ENCODE measurements at places on chromosomes 2 and 18.

- no peak for DNase-seq
Observed at GRCh38 chr2:150618245-150618895, 130.9 kb upstream of the RND3 start.

GRCh38 chr18:56112984-56113383 lies 525.0 kb upstream of the TCF4 start:
- DNase-seq, result no peak

DNA sequence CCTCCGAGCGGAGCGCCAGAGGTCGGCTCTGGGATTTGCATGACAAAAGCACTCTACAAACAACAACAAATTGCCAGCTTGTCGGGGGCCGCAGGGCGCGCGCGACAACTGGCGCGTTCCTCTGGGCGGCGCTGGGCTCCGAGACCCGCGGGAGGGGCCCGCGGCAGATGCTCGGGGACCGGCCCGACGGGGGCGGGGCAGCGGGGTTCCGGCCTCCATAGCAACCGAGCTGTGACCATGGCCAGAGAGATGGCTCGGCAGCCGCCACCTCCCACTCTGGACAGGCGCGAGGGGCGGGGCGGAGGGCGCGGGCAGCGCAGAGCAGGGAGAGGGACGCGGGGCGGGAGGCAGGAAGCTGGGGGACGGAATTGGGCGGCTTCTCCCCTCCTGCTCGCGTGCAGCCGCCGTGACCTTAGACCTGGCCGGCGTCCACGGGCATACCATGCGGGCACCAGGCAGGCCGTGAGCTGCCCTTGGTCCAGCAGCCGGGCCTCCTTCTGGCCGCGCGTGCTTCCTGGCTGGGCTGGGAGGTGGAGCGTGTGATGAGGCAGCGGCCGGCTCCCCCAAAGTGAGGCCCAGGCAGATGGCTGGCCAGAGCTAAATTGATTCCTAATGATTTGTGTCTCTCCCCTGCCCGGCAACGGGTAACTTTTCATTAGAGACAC lies 171.5 kb downstream of the CELF4 start:
- peak; percentile 23 for DNase-seq

DNA sequence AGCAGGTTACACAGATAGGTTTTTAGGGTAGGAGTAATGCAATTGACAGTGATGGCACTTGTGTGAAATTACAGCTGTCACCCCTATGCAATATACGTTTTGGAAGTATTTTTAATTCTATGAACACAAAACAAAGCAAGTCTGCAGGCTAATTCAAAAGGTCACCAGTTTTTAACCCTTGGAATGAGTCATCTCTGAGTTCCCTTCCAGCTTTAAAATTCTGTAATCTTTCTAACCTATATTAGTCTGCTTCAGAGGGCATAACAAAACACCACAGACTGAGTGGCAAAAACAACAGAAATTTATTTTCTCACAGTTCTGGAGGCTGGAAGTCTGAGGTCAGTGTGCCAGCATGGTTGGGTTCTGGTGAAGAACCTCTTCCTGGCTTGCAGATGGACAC lies 596.9 kb upstream of the HNMT start:
- DNase-seq, result no peak

DNA sequence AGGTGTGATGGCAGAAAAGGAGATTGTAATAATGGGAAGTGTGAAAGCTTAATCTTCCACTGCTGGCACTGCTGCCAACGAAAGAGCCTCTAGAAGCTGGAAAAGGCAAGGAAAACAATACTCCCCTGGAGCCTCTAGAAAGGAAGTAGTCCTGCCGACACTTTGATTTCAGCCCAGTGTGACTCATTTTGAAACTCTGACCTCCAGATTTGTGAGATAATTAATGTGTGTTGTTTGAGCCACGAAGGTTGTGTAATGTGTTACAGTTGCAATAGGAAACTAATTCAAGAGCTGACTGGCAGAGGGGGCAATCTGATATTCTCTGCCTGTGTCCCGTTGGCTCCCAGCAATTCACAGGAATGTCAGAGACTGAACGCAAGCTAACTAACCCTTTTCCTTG lies 219.2 kb upstream of the UBE2E3 start:
- DNase-seq, result peak; percentile 72

- DNase-seq, result peak; percentile 71
Observed at GRCh38 chr2:145484448-145485097, 964.7 kb upstream of the ZEB2 start.

GRCh38 chr2:141652308-141652707 lies 478.5 kb downstream of the LRP1B start:
- no peak for DNase-seq

GRCh38 chr2:191653667-191654391 lies 24.1 kb upstream of the NABP1 start:
- no peak for DNase-seq

DNA sequence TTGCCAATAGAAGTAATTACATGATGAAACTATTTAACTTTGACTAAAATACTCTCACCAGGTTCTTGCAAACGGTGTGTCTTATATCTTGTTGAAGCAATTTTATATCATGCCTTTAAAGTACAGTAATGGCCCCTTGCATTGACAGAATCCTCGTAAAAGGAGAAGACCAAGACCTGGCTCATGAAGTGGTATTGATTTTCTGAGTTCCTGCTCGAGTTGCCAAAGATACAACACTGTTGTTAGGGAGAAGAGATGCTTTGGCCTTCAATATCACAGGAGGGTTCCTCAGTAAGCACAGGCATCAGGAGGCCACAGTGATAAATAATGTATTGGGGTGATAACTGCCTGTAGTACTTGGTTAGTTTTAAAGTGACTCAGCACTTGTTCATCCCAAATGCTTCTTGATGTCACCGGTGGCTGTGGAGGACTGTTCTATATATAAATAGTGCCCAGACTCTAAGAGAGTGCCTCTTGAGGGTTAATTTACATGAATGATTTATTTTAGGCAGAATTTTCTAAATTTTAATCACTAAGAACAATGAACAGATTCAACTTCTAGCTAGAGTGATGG lies 571.7 kb upstream of the FANCL start:
- no peak for DNase-seq

- DNase-seq, result no peak
Observed at GRCh38 chr2:39304200-39304599, 60.4 kb upstream of the CDKL4 start.

DNA sequence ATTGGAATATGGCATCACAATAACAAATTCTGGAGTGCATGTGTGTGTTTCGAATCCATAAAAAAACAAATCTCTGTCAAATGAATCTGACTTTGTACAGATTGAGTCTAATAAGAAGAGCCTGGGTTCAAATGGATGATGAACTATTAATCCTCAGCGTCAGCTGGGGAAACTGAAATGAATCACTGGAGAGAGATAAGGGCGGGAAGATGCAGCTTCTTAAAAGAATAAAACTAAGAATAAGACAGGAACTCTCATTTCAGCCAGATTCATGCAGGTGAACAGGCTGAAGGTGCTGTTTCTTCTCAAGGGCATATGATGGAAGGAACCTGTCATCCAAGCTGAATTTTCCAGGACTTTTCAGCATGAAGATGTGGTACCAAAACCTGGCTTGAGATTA lies 202.6 kb upstream of the TRIB2 start:
- DNase-seq, result no peak

DNA sequence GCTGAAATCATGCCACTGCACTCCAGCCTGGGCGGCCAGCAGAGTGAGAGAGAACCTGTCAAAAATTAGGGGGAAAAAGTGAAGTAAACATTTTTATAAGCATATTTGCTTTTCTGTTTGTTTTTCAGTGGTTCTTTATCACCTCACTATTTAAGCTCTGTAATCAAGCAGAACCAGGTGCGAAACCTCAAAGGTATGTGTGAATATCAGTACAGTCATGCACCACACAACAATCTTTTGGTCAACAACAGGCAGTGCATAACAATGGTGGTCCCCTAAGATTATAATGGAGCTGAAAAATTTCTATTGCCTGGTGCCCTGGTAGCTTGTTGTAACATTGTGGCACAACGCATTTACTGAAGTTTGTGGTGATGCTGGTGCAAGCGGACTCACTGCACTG lies 167.4 kb upstream of the STON1 start:
- no peak for DNase-seq

DNA sequence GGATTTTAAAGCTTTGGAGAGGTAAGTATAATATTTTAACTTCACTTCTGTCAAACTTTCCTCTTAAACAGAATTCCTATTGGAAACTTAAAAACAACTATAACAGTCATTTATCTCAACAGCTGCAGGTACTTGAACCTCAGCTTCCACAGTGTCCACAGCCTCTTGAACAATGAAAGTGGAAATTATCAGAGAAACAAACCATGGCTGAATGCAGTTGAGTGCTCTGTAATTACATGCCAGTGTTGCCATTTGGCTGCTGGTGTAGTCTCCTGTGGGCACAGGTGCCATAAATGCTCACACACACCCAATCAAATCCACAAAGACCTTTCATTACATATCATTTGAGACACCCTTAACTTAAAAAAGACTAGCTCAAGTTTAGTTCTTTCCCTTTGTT lies 125.1 kb downstream of the CPS1 start:
- no peak for DNase-seq

DNA sequence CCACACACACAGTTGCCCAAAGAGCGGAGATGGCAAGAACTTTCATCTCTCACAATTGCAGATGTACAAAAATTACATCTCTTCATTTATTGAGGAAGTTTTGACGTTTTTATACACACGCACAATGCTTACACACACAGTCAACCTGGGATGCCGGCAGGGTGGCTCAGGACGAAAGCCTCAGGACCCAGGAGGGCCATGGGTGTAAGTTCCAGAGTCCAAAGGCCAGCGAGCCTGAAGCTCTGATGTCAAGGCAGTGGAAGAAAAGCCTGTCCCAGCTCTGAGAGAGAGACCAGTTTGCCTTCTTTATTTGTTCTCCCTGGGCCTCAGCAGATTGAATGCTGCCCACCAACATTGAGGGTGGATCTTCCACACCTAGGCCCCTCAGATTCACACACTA lies 10.1 kb downstream of the AMER3 start:
- DNase-seq, result no peak

DNA sequence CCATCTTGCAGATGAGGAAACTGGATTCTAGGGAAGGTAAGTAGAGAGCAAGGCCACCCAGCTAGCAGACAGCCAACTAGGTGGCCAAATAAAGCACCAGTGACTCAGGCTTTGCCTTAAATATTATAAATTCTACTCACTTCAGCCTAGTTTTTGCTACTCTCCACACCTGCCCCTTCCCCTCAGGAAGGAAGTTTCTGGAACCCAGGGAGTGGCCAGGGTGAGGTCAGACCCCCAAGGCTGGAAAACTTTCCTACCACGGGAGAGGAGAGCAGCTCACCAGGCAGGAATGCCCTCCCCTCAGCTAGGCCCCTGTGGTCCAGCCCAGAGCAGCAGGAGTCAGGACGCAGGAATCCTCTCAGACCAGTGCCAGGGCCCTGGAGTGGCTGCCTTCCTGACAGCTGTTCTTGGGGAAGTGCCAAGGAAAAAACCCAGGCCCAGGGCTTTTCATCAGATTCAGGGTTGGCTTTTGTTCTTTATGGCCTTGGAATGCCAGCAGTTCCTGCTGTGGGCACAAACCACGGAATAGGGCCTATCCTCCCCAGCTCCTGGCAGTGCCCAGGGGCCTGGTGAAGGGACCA lies 5.1 kb upstream of the PAX8 start:
- DNase-seq, result peak; percentile 86

DNA sequence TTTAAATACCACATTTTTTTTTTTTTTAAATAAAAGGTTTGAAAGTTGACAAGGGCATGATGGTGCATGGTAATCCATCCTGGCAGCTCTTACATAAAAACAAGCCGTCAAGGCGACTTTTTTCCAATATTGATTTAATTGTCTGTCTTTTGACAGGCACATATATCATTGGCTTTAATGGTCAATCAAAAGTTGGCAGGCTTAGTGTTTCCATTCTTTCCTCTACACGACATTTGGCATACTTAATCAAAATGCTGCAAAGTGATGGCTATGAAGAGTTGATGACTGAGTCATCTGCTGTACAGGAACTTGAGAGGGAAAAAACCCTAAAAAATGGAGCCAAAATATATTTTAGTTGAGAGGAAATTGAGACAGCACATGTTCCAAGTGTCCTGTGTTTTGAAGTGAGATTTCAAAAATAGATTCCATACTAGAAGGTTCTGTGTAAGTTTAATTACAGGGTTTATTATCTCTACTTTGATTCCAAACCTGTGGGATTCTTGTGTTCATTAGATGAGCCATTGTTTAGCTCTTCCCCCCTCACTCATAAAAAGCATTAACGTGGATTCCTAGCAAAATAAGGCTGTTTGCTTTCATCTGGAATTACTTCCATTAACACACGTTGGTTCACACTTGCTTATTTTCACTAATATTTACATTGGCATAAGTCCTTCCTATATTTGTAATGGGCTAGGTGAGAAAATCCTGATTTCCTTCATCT lies 3.2 kb downstream of the TSHZ1 start:
- DNase-seq, result no peak

DNA sequence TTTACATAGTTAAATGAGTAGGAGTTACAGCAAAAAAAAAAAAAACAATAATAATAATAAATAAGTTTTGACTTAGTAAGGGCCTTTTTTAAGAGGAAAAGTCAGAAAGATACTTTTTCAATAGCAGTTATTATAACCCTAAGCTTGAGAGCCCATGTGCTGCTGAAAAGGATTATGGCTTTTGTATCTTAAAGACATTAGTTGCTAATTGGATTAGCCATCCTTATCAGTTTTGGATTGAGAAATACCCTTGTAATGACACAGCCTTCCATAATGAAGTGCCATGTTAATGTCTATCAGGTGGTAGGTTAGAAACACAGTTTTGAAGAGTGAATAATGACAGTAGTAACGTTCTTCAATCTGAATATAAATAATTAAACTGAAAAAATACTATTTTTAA lies 554.0 kb downstream of the RIT2 start:
- no peak for DNase-seq

GRCh38 chr2:48107326-48107925 lies 201.1 kb upstream of the FBXO11 start:
- no peak for DNase-seq

DNA sequence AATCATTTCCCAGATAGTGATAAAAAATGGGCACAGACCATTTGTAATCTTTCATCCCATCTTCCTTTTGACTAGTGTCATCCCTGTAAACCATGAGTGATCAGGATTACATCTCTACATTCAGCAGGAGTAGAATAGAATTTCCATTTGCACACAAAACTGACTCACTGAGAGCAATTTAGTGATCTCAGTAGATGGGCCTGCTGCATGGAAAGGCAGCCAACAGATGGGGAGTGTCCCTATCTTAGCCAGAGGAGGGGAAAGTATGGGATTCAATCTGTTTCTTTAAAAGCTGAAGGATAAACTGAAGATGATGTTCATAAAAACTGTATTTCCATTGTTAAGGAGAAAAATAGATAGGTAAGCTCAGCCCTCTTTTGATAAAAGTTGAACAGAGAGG lies 441.7 kb downstream of the ZNF521 start:
- no peak for DNase-seq

DNA sequence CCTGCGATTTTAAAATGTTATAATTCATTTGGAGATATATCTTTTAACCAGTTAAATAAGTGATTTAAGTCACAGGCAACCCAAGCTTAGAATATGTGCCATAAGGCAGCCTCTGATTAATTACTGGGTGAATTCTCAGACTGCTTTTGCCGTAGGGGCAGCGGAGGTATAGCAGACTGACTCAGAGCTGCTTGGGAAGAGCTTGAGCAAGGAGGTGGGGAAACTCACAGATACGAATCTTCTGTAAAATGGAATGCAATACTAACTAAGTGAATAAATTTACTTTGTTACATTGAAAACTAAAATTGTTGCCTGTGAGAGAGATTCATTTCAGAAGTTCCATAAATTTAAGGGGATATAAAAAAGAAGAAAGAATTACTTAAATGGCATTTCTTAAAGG lies 115.4 kb downstream of the KYNU start:
- no peak for DNase-seq
